GOT3 (cell line): ENCODE measurements at places on chromosomes 16 and 17.

DNA sequence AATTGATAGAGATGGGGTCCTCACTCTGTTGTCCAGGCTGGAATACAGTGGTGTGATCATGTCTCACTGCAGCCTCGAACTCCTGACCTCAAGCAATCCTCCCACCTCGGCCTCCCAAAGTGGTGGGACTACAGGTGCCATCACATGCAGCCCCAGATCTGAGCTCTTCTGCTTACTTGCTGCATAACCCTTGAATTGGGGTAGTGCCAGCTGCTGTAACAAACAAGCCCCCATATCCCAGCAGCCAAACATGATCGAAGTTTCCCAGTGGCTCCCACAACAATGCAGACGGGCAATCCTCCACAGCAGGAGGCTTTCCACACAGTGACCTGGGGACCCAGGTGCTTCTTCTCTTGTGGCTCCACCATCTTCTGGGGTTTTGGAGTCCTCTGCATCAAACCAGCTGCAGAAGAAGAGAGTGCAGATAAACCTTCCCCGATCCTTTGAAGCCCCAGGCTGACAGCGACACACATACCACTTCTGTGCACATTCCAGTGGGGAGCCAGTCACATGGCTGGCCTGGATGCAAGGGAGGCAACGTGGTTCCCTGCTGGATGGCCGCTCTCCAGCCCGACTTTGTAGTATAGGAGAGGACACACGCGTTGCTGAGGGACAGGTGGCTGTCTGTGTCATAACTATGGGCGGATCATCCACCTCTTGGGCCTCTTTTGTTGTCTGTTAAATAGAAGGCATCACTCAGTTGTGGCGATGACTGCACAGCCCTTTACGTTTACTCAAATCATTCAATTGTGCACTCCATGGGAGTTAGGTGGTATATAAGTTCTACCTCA, 16.7 kb downstream of the SBK1 start:
- DNase-seq = no peak

DNA sequence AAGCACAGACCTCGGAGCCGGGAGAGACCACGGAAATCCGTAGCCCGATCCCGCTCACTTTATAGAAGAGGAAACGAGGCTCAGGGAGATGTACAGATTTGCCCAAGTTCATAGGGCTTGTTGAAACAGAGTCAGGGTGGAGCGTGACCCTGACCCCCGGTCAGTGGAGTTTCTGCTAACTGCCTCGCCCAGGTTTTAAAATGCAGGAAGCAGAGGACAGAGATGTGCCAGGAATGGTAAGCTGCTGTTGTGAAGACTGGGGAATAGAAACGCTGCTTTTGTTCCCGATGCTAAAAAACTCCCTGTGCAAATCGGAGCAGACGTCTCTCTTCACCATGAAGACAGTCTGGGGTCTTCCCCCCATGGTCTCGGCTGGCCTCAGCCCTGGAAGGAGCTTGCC, 403.0 kb downstream of the SEC14L1 start:
- DNase-seq = no peak

GRCh38 chr17:12099412-12099811, 78.7 kb downstream of the MAP2K4 start:
- no peak for DNase-seq

DNA sequence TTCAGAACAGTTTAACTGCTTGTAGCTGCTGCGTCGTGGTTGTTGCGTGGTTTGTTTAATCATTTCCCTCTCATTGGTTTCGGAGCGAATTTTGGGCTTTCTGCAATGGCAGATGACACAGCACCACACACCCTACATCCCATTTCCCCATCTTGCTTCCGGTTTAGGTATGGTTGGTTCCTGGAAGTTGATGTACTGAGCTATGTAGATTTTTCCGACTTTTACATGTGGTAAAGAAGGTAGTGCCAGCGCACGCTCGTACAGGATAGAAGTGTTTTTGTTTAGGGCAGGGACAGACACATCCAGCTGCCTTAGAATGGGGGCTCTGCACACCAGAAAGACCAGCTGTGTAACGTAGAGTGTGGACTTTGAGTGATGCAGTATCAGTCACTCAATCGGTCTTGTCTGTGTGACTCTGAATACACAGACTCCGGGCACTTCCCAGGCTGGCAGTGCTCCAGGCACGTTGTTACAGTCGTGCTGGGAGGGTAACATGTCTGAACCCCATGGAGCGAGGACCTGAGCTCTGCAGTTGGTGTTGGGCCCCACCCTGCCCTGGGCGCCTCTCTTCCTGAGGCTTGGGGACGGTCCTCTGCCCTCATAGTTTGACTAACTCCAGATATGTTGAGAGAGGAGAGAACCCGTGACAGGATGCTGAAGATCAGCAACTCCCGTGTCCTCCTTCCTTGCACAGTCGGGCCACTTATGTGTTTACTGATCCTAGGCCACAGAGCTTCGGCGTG, 172.0 kb upstream of the CHMP6 start:
- DNase-seq = no peak

DNA sequence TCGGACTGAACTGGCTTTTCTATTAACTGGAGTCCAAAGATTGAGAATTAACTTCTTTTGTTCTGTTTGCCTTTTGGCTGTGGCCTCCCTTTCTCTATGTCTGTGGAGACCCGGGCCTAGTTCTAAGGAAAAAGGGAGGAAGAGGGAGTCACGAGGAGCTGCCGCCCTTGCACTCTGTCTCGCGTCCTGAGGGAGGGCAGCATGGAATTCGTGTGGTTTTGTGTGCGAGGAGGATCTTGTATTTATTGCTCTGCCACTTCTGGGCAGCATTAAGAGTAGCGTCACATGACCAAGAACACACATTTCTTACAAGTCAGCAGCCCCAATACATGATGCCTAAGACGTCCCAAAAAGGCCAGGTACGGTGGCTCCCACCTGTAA, 23.6 kb downstream of the METTL22 start:
- DNase-seq = no peak

- DNase-seq = no peak
Measured at GRCh38 chr17:58007781-58008706, 998 bp upstream of the SRSF1 start.

DNA sequence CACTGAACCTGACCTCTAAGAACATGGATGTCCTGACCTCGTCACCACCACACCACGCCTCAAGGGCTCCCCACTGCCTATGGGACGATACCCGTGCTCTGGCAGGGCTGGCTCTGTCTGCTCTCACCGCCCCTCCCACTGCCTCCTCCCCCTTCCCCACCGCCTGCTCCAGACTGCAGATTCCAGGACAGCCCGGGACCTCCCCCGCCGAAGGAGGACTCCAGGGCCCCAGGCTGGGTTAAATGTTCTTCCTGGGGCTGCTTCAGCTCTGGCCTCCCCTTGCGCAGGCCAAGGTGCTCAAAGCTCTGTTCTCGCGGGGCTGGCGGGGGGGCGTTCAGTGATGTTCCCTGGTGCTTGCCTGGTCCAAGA, 3.1 kb downstream of the NPW start:
- no peak for DNase-seq

DNA sequence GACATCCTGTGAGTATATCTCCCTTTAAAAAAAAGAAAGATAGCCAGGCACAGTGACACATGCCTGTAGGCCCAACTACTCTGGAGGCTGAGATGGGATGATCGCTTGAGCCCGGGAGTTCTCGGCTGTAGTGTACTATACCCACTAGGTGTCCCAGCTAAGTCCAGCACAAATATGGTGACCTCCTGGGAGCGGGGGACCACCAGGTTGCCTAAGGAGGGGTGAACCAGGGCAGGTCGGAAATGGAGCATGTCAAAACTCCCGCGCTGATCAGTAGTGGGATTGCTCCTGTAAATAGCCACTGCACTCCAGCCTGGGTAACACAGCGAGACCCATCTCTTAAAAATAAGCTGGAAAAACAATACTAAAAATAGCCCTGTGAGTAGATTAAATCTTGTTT, 29.4 kb downstream of the GINS2 start:
- DNase-seq = no peak
